T-helper 9 cell (primary cell): ENCODE measurements at places on chromosomes 2 and 18.

- DNase-seq = no peak
Observed at GRCh38 chr2:98746426-98746825, 15.5 kb upstream of the MGAT4A start.

GRCh38 chr2:170821531-170822289, 5.0 kb downstream of the GAD1 start:
- no peak for DNase-seq

DNA sequence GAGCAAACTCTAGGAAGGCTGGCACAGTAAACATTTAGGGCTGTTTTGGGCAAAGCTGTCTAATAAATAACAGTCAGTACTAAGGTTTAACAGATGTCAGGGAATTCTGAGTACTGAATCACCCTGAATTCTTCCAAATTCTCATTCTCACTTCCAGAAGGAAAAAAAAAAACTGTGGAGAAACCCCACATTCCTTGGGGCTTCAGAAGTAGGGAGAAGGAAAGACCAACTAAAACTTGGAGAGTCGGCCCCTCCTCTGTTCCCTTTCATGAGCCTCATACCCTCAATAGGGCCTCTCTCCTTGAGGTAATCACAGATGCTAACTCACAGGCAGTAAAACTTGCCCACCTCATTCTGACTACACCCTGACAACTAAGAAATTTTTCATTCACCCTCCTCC, 62.1 kb downstream of the CCDC148 start:
- DNase-seq = no peak

GRCh38 chr2:234611209-234611608, 114.3 kb upstream of the ARL4C start:
- DNase-seq = no peak

- DNase-seq = no peak
Observed at GRCh38 chr2:54479424-54479823, 23.3 kb downstream of the SPTBN1 start.

- DNase-seq = no peak
Observed at GRCh38 chr2:199760574-199760973, 90.4 kb downstream of the FTCDNL1 start.

- no peak for DNase-seq
Observed at GRCh38 chr2:190452433-190452832, 44.3 kb downstream of the MFSD6 start.

DNA sequence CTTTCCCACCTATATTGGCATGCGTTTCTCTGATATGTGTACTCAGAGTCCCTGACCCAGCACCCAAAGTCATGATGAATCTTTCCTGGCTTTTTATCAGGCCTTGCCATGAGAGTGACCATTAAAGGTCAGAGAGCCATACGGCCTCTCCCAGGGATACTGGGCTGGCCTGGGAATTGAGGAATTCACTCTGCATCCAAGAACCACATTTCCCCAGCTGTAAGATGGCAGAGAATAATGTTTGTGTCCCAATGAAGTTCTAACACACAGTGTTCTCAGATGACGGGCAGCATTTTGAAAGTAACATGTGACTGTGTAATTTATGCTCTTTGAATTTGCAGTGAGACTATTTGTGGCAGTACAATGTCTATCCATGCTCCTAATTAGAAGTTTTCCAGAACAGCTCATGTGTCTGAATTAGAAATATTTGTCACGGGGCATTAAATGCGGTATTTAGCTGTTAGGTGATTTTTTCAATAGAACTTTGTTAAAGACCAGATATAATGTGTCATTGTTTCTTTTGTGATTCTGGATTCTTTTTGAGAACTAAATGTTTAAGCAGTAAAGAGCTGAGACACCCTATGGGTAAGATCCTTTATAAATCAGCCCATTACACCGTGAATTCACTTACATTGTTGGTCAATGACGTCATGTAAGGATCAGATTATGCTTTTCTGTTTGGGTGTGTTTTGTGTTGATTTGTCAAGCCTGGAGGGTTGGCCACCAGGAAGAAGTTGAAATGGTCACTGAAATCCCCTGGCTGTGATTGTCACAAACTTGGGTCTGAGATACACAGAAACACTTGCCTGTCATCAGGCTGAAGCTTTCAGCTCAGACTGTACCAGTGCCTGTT, 7.3 kb upstream of the SLC3A1 start:
- no peak for DNase-seq

DNA sequence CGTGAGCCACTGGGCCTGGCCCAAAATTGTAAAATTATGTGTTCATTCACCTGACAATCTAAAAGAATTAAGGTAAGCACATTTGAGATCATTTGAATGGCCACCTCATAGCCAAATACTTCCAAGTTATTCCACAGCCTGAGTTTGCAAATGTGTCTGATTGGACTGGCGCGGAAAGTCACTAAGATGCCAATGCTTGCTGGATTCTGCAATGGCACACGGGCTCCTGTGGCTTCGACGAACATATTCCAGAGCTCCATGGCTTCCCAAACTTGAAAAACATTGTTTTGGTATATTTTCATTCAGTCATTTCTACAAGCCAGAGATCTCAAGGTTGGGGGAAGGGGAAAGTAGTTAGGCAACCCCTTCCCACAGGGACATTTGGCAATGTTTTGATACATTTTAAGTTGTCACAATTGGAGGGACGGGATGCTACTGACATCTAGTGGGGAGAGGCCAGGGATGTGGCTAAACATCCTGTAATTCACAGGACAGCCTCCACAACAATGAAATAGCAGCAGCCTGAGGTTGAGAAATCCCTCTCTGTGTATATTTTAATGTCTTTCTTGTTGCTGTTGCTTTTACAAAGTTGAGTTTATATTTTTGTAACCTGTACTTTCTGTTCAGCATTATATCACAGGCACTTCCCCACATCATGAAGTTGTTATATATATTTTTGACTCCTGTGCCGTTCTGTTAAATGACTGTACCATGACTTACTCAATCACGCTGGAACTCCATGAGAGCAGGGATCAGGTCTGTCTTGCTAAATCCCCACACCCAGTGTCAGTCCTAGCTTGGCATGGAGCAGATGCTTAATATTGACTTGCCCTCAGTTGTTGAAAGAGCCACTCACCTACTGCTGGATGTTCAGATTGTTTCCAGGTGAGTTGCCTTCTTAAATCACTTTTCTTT, 56.9 kb downstream of the COL4A4 start:
- peak; percentile 10 for DNase-seq

GRCh38 chr2:27795093-27795834, 23.7 kb downstream of the MRPL33 start:
- no peak for DNase-seq

GRCh38 chr2:113080134-113080533, 12.4 kb downstream of the IL1F10 start:
- no peak for DNase-seq

- no peak for DNase-seq
Observed at GRCh38 chr2:46268196-46268595, 29.0 kb upstream of the EPAS1 start.

GRCh38 chr2:677959-678550, 849 bp upstream of the TMEM18 start:
- no peak for DNase-seq

GRCh38 chr18:45687621-45688020, 36.4 kb upstream of the SLC14A1 start:
- DNase-seq = no peak

DNA sequence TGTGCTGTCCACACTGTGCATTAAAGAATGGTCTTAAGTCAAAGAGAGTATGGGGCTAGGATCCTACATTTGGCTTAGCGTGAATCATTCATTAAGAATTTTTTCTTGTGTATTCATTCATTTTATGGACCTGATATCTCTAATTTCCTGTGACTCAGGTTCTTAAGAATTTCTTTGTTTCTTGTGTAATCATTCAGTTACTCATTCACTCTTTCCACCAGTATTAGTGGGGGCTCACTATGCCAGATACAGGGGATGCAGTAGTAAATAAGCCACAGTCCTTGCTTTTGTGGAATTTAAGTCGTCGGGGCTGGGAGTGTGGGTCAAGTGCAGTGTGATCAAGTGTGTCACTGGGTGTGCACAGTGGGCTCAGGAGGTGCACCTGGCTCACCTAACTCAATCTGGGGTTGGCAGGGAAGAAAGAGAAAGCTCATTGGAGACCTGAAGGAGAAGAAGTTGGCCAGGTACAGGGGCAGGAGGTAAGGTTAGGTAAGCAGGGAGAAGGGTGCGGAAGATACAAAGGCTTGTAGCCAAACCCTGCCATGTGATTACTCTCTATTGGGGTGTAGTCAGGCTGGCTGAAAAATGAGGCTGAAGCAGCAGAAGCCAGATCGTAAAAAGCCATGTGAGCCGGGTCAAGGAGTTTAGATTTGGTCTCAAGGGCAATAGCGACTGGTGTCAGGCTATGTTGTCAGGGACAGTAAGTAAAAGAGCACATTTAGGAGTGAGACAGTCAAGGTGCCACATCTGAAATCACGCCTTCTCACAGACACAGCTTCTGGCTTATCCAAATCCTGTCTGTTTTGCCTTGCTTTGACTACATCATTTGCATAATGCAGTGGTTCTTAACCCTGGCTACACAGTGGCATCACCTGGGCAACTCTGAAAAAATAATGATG, 67.2 kb downstream of the KCTD1 start:
- no peak for DNase-seq

- DNase-seq = no peak
Observed at GRCh38 chr18:22169011-22169888, at the start of gene GATA6. TSS of gene GATA6 (plus strand) at chr18:22169589. CDS start at chr18:22171145, 1,556 bp downstream.

GRCh38 chr2:12658310-12658945, 58.3 kb upstream of the TRIB2 start:
- no peak for DNase-seq

DNA sequence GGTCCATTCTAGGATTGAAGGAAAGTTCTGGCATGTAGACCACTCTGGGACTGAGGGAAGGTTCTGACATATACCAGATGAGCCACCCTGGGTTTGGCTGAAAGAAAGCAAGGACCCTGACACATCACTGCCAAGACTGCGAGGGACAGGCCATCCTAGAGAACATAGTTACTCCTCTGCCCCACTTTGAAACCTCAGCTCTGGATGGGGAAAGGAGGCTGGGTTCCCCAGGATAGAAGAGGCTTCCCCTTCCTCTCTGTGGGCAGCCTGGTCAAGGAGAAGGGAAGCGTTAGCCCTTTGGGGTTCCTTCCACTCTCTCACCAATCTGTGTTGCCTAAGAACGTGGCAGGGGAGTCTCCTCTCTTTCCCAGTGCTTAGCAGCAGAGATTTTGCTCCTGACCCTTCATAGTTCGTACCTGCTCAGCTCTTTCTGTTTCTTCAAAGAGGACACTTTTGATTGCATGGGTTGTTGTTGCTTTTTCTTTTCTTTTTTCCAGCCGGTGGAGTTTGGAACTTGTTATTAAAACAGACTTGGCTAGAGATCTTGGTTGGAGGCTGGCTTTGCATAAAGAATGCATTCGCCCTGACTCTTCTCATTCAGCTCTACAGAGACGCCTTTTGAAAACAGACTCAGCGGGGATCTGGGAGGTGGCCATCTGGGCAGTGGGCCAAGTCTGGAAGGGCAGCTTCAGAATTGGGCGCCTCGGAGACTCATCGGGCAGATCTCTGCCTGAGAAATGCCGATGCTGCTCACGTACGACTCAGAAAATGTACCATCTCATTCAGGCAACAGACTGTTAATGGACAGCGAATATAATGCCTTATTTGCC, 166.1 kb downstream of the CLIP4 start:
- no peak for DNase-seq

- no peak for DNase-seq
Observed at GRCh38 chr2:64905338-64906024, 83.7 kb upstream of the SLC1A4 start.

DNA sequence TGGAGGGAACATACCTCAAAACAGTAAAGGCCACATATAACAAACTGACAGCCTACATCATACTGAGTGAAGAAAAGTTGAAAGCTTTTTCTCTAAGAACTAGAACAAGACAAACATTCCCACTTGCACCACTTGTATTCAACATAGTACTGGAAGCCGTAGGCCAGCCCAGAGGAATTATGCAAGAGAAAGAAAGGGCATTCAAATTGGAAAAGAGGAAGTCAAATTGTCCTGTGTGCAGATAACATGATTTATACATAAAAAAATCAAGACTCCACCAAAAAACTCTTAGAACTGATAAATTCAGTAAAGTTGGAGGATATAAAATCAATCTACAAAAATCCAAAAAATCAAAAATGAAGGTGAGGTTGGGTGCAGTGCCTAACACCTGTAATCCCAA, 8.0 kb upstream of the KDM3A start:
- DNase-seq = no peak

GRCh38 chr18:33757037-33757436, 179.0 kb downstream of the ASXL3 start:
- no peak for DNase-seq

DNA sequence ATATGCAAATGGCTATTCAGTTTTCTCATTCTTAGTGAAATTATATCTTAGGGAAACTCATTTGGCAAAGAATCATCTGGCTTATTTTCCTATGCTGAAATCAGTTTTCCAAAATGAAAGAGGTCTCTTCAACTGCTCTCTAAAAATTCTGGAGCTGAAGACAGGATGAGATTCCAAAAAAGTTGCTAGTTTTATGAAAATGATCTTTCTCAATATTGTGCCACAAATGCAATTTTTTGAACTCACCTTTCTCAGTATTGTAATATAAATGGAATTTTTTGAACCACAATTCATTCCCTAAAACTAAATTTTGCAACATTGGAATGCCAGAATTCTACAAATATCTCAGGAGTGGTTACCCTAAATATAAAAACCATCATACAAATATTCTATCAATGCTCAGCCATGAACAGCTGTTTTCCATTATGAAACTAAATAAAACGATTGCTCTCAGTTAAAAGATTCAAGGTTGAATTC, 147.7 kb upstream of the PKDCC start:
- DNase-seq = no peak

- no peak for DNase-seq
Observed at GRCh38 chr2:173354582-173355131, at the start of gene CDCA7. TSS of gene CDCA7 (plus strand) at chr2:173354872. CDS start at chr2:173354964, 92 bp downstream.

DNA sequence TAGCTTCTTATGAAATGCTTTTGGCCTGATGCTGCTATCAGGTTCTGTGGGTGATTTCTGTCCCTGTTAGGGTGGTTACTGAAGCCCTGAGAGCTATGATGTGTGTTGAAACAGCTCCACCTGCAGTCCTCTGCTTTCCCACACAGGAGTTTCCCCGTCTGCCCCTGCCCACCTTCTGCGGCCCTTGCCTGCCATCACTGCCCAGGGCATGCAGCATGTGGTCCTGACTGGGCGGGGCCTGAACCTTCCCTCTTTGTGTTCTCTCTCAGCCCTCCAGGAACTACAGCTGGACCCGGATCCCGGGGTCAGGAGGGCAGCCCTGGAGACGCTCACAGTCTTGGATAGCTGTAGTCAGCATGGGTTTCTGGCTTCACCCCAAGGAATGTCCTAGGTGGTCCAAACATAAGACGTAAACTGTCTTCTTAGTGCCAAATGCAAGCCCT, 21.4 kb downstream of the HJURP start:
- no peak for DNase-seq

- DNase-seq = no peak
Observed at GRCh38 chr2:15748736-15749323, 157.2 kb downstream of the DDX1 start.

DNA sequence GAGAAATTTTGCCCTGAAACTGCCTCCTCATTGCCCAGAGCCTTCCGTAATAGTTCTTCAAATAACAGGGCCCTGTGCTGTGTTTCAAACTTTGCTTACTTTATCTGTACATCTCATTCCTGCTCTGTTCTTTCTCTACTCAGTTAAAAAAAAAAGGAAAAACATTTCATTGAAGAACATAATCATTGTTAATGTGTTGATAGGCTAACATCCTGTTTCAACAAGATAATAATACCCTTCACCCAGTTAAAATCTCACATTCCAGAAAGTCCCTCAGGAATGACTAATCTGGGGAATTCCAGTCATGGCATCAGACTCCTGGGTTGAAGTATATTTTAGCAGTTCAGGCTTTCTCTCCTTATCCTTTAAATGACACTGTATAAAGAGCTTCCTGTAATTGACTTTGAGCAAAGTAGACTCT, 45.6 kb upstream of the ITGAV start:
- DNase-seq = no peak

- DNase-seq = no peak
Observed at GRCh38 chr2:1370461-1370860, 42.8 kb upstream of the TPO start.
